ENCODE measurements at places on chromosomes 3 and 15.

GRCh38 chr3:106789276-106789675, 588.0 kb upstream of the CCDC54 start:
- DNase-seq: no peak

DNA sequence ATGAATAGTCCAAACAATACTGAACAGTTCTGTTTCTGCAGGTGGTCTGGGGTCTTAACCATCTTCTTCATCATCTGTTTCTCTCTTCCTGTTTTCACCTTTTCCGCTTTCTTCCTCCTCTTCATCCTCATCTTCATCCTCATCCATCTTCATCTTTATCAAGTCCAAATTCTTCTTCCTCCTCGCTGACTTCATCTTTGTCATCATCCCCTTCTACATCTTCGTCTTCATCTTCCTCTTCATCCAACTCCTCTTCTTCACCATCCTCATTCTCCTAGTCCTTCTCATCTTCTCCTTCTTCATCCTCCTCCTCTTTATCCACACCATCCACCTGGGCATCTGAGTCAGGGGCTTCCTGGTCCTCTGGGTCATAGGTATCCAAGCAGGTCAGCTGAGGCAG, 16.5 kb upstream of the CFAP161 start:
- DNase-seq: no peak

DNA sequence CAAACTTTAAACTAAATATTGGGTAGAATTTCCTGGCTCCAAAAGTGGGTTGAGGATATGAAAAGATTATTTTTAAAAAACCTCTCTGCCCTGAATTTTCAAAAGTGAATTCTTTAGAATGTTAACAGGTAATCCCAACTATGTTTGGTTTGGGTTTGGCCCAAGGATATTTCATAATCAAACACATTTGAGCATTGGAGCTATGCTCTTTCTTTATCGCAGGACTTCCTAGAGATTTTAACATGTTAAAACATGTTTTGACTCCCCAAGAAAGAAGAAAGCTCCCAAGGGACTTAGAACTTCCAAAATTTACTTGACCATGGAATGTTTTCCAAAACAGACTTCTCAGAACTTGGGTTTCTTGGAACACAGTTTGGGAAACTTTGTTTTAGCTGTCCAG, 75.6 kb upstream of the SYNPR start:
- DNase-seq: no peak

DNA sequence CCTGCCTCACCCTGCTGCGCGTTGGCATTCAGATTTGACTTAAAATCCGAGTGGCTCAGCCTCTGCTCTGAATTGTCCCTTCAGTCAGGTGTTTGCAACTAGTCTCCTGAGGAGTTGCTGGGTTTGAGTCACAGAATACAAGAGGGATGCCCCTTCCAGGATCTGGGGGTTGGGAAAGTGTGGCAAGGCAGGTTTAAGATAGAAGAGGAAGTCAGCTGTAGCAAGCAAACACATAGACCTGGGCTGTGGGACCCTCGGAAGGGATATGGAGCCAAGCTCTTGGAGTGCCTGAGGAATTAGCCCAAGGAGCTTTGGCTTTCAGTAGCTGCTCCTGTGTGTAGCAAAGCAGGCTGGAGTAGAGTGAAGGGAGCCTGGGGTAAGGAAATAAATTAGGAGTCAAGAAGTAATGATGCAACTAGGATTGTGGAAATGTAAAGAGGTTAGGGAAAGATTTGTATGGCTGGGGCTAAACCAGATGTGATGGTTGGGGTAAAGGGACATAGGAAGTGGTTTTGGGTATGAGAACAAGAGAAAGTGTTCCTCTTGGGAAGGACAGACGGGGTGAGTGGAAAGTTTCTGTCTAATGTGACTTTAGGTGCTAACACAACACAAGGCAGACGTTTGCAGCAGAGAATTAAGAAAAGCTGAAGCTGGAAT, 41.2 kb downstream of the RAB7A start:
- no peak for DNase-seq

DNA sequence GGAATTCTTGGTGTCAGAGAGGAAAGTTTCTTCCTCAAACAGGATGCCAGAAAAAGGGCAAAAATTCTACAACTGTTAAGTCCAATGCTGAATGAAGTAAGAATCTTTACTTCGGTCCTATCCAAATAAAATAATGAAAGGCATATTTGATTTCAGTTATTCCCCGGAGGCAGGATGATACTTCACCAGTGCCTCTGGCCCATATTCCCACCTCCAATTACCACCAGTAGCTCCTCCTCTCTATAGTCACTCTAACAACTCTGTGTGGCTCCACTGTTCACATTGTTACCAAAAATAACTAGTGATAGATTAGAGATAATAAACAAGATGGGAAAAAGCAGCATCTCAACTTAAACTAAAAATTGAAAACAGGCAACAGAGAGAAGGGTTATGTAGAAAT, 20.7 kb downstream of the MAP1A start:
- no peak for DNase-seq

GRCh38 chr15:82304778-82305090, 42.1 kb downstream of the SAXO2 start:
- no peak for DNase-seq

DNA sequence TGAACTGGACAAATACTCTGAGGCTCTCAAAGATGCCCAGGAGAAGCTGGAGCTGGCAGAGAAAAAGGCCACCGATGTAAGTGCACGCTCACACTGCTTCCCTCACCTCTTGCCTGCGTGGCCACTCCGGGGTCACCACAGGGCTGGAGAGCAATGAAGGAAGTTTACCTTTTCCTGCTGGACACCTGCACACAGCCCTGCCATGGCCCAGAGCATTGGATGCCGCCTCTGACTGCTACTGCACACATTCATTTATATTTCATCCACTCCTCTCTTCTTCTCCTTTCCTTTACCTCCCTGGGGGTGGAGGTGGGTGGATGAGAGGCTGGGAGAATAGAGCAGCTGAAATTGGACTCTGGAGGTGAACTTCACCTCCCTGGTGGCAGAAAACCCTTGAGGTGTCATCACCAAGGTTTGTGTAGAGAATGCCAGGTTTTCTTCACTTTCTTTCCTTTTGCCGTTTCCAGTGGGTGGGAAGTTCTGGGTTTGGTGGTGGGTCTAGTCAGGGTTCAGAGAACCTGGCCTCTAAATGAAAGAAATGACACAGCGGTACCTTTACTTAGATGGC, 1.6 kb downstream of the TPM1 start:
- no peak for DNase-seq

DNA sequence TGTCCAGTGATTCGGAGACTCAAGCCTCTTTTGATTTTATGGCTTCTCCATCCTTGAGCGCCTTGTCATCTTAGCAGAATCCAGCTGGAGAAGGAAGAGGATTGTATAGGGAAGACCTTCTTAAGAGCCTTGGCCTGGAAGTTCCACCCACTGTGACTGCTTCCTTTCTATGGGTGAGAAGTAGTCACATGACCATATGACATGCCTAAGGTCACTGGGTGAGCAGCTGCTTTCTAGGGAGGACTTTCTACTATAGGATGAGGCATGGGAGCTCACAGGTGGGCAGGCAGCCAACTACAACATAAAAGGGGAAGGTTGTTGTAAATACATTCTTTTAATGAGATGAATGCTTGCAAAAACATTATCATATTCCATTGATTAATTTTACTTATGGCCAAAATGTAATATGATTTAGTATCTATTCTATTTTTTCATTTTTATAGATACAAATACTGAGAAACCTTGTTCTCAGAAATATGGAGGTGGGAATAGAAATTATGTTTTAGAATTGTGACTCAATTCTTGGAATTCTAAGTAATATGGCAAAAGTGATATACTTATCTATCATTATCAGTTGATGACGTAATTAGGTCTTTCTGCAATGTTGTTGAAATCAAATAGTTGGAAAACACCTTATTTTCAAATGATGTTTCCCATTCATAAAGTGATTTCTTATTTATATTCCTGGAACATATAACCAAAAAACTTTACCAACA, 53.6 kb upstream of the MINAR1 start:
- no peak for DNase-seq

DNA sequence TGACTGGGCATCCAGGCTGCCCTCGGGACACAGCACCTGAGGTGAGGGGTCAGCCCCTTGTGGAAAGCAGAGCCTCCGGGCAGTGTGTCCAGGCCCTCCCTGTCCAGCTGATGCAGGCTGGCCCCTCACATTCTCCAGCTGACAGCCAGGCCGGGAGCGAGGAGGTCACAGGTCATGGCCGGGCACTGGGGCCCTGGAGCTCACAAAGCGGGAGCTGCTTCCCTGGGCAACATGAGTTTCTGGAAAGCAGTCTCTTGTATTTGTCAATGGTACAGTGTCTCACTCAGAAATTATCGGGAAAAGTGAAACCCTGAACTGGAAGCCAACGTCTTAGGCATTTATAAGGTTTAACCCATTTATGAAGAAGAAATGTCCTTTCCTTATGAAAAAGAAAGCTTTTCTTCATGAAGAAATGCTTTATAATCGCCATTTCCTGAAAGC, 118.5 kb downstream of the OPA1 start:
- DNase-seq: no peak

GRCh38 chr15:72196409-72197040, 1.1 kb downstream of the GRAMD2A start:
- no peak for DNase-seq

DNA sequence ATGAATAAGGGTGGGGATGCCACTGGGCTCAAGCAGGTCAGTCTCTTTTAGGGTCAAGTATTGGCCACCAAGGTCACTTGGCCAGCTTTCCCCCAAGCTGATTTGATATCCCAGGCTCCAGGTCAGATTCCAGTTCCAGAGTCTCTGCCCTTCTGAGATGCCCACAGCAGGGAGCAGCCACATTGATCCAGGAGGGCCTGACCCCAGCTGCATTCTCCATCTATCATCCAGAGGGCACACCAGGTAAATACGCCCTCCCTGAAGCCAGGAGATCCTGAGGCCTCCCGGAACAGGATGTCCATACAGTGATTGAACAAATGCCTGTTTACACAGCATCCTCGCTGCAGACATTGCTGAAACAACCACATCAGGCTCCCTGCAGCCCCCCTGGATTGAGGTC, 264.6 kb upstream of the TLE3 start:
- no peak for DNase-seq

GRCh38 chr3:48555231-48555948, 1.2 kb downstream of the PFKFB4 start:
- no peak for DNase-seq

DNA sequence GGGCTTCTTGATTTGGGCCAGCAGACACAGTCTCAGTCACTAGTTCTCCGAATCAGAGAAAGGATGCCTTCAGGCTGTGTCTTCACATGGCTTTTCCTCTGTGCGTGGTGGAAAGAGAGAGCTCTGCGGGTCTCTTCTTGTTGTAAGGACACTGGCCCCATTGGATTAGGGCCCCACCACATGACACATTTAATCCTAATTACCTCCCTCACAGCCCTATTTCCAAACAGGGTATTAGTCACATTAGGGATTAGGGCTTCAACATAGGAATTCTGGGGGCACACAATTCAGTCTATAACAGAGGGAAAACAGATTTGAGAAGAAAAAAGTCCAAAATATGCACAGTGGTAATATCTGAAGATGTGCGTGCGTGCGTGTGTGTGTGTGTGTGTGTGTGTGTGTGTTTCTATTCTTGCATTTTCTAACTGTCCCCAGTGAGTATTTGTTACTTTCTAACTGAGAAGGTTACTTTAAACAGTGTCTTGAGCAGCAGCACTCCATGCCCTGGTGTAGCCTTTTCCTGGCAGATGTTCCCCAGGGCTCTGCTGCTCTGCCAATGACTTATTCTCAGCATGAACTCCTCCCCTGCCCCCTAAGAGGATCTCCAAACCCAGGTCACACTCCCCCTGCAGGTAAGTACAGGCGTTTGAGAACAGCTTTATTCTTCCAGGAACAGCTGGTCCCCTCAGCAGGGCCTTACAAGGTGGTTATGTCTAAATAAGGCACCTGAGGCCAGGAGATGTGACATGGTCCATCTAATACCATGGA, 72.9 kb downstream of the RPL39L start:
- no peak for DNase-seq

DNA sequence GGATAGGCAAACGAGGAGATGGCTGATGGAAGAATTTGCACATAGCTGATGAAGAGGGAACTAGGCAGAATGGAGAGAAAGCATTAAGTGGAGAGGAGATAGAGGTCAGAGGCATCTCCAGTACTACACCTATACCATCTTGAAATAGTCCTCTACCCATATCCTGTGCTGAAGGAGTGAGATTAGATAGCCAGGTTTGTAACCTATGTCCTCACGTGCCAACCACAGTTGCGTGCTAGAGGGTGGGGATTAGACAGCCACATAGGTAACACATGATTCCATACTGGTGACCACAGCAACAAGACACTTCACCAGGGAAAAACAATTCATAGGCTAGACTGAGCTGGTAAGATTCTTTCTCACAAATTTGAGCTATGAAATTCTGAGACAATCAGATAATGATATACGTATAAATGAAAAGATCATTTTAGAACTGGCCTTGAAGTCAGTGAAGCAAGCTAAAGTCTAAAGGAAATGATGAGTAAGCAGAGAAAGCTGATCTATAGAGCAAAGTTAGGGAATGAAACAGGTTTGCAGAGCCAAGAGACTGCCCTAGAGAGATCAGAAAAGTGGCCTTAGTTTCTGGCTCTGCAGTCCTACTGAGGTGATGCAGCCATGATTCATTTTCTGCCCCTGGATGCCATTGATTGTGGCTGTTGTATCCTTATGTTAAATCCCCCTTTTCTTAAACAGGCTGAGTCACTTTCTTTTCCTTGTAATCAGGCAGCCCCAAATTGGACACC, 17.7 kb downstream of the MYNN start:
- DNase-seq: no peak

DNA sequence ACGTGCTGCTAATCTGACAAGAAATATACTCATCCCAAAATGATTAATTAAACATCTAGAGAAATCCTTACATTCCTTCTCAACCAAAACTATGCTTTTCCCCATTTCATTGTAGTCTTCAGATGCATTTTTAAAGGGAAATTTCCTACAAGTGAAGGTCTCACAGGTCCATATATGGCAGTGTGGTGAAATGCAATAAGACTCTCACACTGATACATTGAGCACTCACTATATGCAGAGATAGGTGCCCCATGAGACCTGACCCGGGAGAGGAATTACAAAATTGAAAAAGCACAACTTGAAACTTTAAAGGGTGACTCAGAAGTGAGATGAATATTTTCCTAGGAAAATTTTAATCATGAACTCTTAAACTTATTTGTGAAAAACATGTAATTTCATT, 629.2 kb upstream of the NAALADL2 start:
- DNase-seq: no peak

DNA sequence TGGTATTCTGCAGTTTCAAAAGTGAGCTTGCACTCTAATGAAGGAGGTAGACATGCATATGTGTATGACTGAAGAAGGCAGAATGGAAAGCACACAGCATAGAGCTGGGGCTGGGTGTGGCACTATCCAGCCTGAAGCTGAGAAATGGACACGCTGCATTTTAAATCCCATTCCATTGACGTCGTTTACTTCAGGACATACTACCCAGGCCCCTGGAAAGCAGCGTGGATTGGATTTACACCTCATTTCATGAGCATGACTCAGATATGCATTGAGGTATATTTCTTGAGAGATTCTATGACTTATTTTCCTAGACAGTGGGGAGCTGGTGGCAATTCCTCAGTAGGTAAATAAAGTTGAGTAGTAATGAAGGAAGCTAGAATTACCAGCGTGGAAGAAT, 101.4 kb downstream of the ABI3BP start:
- DNase-seq: no peak

GRCh38 chr3:128317101-128317697, 149.5 kb downstream of the DNAJB8 start:
- DNase-seq: no peak

GRCh38 chr3:197533927-197534725, 21.6 kb downstream of the BDH1 start:
- no peak for DNase-seq

- DNase-seq: no peak
Measured at GRCh38 chr15:59353994-59354416, 18.7 kb downstream of the MYO1E start.

GRCh38 chr3:17783426-17783825, 41.0 kb upstream of the TBC1D5 start:
- DNase-seq: no peak

GRCh38 chr3:178525251-178525650, 11.0 kb upstream of the KCNMB2 start:
- DNase-seq: no peak
